ENCODE measurements at places on chromosomes 16 and 17.

DNA sequence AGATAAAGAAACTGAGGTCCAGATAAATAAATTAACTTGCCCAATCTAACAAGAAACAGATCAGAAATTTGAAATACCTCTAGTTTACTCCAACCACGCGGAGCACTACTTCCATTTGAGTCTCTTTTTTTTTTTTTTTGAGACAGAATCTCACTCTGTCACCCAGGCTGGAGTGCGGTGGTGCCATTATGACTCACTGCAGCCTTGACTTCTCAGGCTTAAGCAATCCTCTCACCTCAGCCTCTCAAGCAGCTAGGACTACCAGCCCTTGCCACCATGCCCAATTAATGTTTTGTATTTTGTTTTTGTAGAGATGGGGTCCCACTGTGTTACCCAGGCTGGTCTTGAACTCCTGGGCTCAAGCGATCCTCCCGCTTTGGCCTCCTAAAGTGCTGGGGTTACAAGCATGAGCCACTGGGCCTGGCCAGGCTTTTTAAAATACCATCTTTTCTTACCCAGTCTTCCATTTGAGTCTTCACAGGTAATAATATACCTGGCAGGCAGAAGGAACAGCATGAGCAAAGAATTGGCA, 3.3 kb upstream of the NACA2 start:
- DNase-seq = no peak

DNA sequence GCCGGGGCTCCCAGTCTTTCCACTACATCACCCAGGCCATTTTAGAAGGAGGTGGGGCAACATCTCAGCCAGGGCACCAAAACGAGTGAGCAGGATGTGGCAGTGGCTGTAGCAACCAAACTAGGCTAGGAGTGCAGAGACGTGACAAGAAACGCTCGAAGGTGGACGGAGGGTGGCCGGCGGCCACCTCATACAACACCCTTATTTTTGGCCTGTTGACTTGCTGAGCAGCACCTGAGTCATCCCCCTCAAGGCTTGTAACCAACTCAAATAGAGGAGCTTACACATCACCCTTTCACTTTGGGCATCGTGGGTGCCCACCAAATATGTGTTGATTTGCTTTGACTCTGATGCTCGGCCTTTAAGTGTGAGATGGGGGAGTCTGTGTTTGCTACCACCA, 23.7 kb upstream of the SOX9 start:
- DNase-seq = no peak

GRCh38 chr16:23608194-23608593, 12.1 kb upstream of the NDUFAB1 start:
- DNase-seq = no peak

DNA sequence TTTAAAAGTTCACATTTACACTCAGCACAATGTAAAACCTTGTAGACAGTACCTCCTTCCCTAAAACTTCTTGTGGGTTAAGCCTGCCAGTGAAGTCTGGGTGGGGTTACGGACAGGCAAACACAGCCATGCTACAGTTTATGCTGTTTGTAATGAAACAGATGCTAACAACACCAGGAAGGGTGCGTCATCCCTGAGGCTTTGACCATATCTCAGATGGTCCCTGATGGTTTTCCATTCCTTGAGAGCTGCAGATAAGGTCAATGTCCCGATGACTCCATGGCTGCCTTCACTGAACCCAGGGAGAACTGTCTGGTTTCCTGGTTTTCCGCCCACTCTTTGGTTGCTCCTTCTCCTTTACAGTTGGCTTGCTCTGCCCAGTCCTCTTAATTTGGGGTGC, 29.1 kb downstream of the GAS7 start:
- DNase-seq = no peak

GRCh38 chr16:71441348-71442050, 355 bp downstream of the TLE7 start:
- no peak for DNase-seq

DNA sequence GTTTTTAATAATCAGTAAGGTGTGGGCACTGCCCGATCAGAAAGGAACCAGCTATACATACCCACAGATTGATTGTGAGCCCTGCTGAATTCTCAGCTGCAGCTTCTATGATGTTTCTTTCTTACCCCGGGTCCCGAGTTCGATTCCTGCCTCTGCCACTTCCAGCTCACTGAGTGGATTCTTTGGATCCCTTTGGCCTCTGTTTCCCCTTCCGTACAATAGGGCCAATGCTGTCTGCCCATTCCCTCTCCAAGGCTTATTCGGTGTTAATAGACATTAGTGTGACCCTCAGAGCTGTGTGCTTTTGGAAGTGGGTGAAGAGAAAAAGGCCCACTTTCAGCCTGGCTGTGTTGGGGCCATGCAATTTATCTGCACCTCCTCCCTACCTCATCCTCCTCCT, 115.8 kb downstream of the IRX5 start:
- DNase-seq = no peak

GRCh38 chr16:78252757-78253156, 153.3 kb downstream of the WWOX start:
- DNase-seq = no peak

DNA sequence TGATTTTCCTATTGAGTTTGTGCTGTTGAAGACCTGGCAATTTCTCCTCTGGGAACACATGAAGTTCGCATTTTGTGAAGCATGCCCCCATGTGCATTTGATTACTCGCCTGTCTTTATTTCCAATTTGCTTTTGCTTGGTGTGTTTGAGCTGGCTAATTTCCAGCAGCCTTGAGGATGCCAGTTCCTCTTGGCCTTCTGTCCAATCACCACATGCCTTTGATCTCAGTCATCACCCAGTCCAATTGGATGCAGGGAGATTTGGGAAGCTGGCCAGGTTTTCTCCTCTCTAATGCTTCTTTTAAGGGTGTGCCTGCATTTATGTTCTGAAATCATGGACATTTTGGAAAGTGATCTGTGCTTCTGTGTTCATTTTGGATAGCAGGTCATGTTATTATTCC, 3.8 kb upstream of the TMEM100 start:
- no peak for DNase-seq

DNA sequence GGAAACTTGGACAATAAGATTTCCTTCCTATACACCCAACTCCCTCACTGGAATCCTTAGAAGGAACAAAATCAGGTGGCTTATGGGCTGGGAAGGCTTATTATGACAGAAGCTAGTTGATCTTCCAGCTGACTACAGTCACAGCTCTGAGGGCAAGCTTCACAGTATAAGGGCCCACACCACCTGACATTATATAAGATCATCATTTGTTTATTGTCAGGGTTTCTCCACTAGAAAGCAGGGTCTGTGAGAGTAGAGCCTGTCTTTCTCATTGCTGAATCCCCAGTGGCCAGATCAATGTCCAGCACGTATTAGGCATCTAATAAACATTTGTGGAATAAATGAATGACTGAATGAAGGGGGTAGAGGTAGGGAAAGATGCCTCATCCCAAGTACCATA, 57.8 kb upstream of the PHOSPHO1 start:
- DNase-seq = no peak

GRCh38 chr17:81405411-81405872, 10.2 kb downstream of the BAHCC1 start:
- no peak for DNase-seq
